ENCODE measurements at places on chromosomes 1 and 21. TPM values are rescaled to one million over a fixed set of nuclear protein-coding genes. Genes with fewer than 3 reads are reported as not detected.
A peak's percentile ranks its signal among the peaks of the same experiment; 100 is the strongest.

- DNase-seq: no peak
These were observed 11.5 kb downstream of the SLC44A3 start for GRCh38 chr1:94831641-94832040.

DNA sequence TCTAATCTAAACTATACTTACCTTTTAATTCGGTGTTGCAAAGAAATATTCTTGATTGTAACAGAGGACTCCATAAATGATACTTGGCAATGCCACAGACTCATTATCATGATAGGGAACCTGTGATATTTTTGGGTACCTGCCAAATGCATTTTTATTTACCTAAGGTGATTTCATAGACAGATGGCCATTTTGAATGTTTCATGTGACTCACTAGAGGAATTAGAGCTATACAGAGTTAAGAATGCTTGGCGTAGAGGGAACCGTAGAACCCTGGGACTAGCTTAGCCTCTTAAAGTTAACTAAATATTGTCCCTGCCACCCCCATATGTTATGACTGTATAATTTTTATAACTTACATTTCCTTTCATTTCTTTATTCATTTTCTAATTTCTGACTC, 136.1 kb downstream of the DISP1 start:
- DNase-seq: no peak

GRCh38 chr1:232404227-232404626, 225.7 kb downstream of the SIPA1L2 start:
- DNase-seq: no peak

- peak; percentile 28 for DNase-seq
These were observed 15.8 kb downstream of the BEND5 start for GRCh38 chr1:48760857-48761256.

DNA sequence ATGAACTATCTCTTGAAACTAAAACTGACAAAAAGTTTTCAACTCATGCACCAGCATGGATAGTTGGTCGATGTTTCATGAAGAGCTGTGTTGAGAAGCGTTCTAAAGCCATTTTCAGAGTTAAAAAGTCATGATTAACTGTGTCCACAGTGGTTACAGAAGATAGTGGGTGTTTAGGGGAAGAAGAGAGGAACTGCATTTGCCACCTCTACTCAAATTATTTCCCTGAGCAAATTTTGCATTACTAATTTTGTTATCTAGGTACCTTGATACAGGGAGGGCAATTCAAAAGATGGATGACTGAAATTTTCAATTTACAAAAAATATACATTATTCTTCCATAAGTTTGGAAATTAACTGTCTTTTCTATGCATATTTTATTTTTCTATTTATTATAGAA, 15.5 kb downstream of the SAMSN1 start:
- no peak for DNase-seq

DNA sequence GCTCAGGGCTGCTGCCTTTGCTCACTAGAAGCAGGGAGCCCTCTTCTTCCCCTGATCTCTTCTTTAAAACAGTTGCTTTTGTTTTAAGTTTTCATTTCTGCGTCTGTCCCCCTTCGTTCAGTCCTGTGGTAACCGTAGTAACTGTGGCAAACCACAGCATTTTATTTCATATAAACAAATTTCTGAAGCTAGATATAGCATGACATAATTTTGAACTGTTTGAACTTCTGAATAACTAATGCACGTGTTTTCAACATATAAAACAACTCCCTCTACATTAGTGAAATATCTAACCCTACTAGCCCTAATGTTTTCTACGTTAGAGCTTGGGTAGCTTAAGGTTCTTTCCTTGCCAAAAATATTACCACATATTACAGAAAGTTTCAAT, 104.6 kb downstream of the DISP1 start:
- DNase-seq: peak; percentile 44

DNA sequence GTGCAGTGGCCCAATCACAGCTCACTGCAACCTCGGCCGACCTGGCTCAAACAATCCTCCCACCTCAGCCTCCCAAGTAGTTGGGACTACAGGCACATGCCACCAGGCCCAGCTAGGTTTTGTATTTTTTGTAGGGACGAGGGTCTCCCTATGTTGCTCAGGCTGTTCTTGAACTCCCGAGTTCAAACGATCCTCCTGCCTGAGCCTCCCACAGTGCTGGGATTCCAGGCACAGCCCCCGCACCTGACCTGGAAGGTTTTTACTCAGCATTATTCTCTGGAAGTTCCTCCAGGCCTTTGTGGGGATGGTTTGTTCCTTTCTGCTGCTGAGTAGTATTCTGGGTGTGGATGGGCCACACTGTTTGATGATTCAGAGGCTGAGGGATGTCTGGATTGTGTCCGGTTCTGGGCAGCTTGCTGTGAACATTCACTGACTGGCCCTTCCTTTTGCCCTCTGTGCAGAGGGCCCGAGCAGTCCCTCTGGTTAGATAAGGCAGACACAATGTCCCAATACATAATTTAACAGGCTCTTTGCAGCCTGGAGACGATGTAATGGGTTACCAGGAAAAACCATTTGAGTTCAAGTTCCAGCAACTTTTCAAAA, 6.0 kb upstream of the TRAPPC10 start:
- DNase-seq: peak; percentile 96

- DNase-seq: no peak
These were observed 3.5 kb downstream of the MINDY1 start for GRCh38 chr1:151003180-151003579.

DNA sequence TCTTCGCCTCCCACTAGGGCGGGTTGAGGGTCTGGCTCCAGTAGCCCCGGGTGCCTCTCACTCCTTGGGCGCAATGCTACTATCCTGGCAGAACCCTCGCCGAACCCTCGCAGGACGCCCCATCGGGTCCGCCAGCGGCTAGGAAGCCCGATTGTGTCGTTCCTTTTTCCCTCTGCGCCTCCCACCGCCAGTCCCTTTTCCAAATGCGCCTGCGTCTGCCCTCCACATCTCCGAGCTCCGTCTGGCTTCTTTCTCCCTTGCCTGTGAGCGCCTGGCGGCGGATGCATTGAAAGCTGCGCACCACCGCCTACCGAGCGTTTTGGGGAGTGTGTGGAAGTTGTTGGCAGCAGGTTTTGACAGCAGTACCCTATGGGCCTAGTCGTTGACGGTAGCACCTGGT, 1.0 kb upstream of the DIRAS3 start:
- DNase-seq: peak; percentile 90

DNA sequence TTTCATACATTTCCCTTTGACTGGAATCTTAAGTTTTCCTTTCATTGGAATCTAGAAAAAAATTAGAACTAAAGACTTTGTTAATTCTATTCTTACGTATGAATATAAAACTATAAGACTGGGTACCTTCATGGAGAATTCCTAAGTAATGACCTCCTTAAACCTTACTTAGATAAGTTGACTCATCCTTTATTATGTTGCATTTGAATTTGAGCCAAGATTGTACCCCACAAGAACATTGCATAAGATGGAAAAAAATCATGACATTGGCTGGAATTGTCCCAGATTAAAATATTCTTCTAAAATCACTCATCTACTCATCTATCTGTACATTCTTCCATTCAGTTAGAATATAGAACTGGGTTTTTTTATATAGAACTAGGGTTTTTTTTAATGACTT, 137.4 kb downstream of the C1orf21 start:
- DNase-seq: peak; percentile 14

DNA sequence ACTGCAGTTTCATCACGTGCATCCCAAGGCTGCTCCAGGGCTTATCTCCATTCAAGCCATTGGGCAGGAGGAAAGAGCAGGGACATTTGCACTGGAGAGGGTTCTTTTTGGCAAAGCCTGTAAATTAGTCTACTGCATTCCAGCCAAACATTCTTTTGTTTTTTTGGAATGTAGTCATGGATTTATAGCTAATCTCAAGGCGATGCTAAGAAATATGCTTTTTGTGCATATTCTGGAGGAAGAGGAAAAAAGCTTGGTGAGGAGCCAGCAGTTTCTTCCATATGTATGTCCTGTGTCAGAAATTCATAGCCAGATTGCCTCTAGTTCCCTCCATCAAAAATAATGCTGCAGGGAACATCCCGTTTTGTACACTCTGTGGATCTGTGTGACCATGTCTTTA, 221.4 kb downstream of the BACH1 start:
- DNase-seq: no peak

DNA sequence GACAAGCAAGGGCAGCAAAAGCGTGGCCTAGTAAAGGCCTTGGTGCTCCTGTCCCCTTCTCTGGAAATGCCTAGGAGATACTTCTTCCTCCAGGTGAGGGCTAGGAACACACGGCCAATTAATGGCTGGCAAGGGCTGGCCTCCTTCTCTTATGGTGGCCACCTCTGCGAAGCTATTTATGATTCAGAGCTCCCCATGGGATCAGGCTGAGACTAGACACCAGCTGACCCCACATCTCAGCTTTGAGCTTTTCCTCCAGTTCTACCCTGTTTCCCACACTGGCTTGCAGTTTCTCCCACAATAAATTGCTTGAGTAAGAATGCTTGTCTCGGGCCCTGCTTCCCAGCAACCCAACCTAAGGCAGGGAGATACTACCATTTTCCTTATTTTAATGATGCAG, 53.7 kb downstream of the CAMK2N1 start:
- DNase-seq: no peak

DNA sequence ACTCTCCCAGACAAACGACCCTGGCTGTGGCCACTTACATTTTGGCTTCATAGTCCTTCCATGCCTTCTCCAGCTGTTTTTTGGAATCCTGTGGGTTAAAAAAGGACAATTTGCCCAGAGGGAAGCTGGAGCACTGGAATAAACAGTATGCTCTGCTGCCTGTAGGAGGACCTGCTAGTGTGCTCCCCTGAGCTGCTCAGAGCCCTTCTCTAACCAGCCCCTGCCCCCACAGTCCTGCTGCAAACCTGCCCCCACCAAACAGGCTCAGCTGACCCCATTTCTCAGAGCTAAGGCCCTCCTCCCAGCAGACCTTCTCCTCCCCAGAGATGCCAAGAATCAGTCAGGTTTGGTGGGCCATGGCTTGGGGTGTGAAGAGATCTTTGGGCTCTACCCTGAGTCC, 26.9 kb upstream of the TCEA3 start:
- peak; percentile 35 for DNase-seq

DNA sequence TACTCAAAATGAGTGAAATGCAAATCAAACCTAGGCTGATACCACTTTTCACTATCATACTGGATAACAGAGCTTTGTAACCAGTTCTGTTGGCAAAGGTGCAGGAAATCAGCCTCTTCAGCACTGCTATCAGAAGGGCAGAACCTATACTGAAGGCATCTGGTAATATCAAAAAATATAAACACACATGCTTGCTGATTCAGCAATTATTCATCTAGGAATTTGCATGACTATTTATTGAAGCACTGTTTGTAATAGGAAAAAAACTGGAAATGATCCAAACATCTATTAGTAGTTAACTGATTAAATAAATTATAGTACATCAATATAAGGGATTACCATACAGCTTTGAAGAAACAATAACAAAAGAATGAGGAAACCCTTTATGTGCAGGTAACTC, 21.4 kb downstream of the ARHGAP29 start:
- no peak for DNase-seq

DNA sequence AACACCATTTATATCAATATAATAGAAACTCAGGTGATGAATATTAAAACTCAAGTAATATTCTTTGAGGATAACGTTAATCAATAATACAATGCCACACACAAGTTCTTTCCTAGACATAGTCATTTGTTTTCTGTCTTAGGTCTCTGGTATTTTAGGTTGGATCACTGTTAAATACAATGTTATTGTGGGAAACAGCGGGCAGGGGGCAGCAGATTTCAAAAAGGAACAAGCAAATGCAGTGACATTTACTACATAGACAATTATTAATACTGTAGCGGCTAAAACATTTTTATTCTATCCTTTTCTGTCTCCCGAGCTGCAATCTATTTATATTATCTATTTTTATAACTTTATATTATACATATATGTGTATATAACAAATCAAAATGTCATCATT, 186.4 kb upstream of the ZNHIT6 start:
- peak; percentile 62 for DNase-seq

DNA sequence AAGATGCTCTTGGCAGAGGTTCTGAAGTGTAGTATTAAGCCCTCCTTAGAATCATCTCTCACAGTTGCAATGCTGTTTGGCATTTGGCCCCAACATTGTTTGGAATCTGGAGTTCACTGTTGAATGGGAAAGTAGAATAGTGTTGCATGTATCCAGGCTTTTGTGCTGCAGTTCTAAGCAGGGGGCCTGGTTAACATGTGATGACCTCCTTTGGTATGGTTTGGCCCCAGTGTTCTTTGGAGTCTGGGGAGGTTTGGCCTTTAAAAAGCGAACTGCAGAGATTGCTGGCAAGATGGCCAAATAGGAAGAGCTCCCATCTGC, 61.8 kb upstream of the PLD5 start:
- no peak for DNase-seq

- DNase-seq: no peak
These were observed 2.2 kb upstream of the HSD3B1 start for GRCh38 chr1:119504831-119505230.

DNA sequence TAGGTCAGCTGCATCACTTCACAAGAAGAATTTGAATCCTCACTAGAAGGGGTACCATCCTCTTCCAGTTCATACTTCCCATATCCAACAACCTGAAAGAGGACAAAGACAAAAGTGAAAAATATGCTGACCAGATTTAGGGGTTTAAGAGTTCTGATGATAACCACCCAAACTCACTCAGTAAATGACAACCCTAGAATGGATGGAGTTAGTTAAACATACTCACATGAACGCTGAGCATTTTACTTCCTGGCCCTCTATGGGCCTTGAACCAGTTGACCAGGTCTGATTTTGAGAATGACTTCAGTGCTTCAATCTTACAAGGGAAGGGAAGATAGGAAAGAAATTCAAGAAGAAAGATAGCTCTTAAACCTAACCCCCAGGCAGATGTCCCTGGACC, 89.2 kb downstream of the NRDC start:
- no peak for DNase-seq

GRCh38 chr1:201655243-201655642, 116.3 kb downstream of the NAV1 start:
- peak; percentile 90 for DNase-seq

DNA sequence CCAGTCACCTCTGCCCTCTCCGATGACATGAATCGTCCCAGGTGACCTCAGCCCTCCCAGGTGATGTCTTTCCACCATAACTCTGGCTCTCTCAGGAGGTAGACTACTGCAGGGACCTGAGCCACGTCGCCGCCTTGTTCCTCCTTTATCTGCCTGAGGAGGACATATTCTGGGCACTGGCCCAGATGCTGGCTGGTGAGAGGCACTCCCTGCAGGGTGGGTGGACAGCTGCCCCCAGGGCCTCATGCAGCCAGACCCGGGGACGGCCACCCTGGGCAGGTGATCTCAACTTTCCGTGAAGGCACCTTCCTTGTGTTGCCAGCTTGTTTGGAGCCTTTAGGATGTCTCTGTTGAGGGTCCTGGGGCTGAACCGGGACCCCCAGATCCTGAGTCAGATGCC, 13.9 kb upstream of the ZBTB17 start:
- DNase-seq: no peak

The PRRC2C gene
- 30.9 TPM for total RNA-seq

The RNU1-2 gene
- total RNA-seq: not detected

The SLC44A3 gene
- total RNA-seq: 1.6 TPM

The SLC9C2 gene
- not detected for total RNA-seq

The OVAAL gene
- not detected for total RNA-seq

The OLIG2 gene
- total RNA-seq: not detected

The CRABP2 gene
- total RNA-seq: 38.8 TPM

The SPATA21 gene
- not detected for total RNA-seq

The SPSB1 gene
- 13.5 TPM for total RNA-seq

The NCAM2 gene
- total RNA-seq: 1.0 TPM

All from GM23248 (cell line).